ENCODE measurements at places on chromosomes 16 and 17.
A peak's percentile ranks its signal among the peaks of the same experiment; 100 is the strongest.

DNA sequence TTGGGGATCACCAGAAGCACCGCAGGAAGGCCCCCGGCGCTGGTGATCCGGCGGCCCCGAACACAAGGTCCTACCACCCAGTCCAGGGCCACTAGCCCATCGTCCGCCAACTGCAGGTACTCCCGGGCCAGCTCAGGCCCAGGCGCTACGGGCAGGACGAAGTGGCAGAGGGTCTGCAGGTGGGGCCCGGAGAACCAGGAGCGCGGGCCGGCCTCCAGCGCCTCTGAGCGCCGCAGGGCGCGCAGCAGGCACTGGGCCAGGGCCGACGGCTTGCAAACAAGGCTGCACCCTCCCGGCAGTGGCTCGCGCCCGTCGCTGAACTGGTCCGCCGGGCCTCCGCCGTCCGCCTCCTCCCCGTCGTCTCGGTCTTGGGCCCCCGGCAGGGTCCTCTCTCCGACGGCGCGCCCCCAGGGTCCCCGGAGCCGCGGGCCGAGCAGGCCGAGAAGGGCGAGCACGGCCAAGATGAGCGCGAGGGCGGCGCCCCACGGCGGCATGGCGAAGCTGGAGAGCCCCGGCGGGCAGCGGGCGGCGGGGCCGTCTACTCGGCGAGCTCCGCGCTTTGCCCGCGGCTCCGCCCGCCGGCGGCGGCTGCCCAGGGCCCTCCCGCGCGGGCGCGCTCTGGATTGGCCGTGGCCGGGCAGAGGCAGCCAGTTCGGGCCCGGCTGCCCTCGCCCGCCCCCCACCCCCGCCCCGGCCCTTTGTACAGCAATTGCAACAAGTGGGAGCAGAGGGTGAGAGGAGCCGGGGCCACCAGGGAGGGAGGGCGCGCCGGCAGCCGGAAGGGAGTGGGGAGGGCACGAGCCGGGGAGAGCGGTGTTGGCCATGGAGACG is at the start of gene ABHD15:
Gene ABHD15, minus strand, starts transcription at position 565 of the 831 bp plus-strand sequence. Its CDS starts 71 bp downstream, at position 494.
- peak; percentile 87 for DNase-seq

GRCh38 chr16:31876951-31877828 is 3.6 kb downstream of the ZNF267 start:
- DNase-seq = peak; percentile 78

DNA sequence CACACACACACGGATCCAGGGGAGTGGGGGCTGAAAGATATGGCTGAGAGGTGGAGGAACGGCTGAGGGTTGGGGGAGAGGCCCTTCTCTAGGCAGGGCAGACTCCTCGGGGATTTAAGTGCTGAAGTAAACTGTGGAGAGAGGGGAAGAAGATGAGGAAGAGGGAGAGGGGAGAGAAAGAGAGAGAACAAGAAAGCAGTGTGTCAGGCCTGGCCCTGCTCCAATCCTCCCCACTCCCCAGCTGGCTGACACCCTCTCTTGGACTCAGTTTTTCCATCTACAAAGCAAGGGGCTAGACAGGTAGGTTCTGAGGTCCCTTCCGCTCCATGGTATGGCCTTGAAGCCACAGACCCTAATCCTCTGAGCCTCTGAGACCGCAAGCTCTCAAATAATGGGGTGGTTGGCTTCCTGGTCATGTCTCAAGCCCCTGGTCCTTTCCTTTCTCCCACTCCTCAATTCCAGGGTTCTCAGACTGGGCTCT is 2.0 kb downstream of the VAMP2 start:
- no peak for DNase-seq

DNA sequence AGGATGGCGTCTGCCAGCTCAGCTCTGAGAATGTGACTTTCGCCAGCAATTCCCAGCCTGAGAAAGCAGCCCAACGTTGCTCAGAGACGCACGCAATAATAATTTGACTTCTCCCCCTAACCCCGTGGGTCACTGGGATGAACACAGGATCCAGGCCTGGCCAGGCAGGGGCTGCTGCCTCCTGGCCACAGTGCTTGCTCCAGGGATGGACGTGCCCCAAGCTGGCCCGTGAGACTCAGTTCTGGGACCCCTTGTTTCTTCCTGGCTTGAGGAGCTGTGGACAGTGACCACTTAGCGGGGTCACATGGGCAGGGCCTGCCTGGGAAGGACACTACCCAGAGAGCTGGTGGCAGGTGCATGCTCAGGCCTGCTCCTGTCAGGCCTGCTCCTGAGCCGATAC is 13.5 kb upstream of the DPEP1 start:
- no peak for DNase-seq

DNA sequence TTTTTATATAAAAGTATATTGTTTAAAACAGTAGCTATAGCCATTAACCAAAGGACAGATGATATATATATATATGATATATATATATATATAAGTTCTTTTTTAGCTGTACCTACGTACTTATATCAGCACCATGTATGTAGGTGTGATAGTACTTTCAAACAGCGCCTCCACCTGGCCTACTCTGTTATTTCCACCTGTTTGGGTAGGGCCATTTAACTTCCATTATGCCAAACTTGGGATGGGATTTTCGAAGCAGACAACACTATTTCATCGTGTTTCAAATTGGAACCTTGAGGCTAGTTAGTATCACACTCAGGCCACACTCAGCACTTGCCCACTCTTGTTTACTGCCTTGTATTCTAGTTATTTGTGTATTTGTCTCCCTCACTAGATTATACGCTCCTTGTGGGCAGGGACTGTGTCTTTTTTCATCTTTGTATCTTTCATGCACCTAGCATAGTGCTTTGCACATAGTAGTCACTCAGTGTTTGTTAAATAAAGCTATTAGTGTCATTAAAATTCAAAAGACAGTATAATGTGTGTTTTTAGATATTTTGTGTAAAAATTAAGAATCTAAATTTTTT is 11.8 kb upstream of the CLTC start:
- peak; percentile 73 for DNase-seq

GRCh38 chr16:4800290-4801041 is 2.0 kb downstream of the ROGDI start:
- no peak for DNase-seq

GRCh38 chr17:37116671-37117185 is 168.0 kb downstream of the AATF start:
- DNase-seq = no peak

DNA sequence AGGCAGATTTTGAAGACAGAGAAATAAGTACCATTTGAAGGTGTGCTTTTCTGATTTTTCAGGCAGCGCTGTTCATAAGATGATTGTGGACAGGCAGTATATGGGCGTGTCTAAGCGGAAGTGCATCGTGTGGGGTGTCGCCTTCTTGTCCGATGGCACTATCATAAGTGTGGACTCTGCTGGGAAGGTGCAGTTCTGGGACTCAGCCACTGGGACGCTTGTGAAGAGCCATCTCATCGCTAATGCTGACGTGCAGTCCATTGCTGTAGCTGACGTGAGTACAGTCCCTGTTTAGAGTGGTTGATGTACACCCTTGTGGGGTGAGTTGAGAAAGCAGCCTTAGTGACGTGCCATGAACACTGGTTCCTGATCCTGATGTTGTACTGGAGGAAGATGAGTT is 10.7 kb downstream of the UTP4 start:
- no peak for DNase-seq

- no peak for DNase-seq
Observed at GRCh38 chr16:72898216-72898825, 149.6 kb downstream of the ZFHX3 start.

Data from activated effector memory CD4-positive, alpha-beta T cell treated with anti-CD3 and anti-CD28 coated beads, Interleukin-2, amount 50 U/mL, for 16 hours (primary cell).